Lower lobe of right lung (tissue), 2 donors: ENCODE measurements at places on chromosomes 2 and 18. TPM values are rescaled to one million over a fixed set of nuclear protein-coding genes. Genes with fewer than 3 reads are reported as not detected.
A peak's percentile ranks its signal among the peaks of the same experiment; 100 is the strongest.

Gene RGPD3
- total RNA-seq: 0.21 TPM

Gene RSAD2
- 21.9 TPM for total RNA-seq

Gene SPHKAP
- 0.06 TPM for total RNA-seq

Gene FABP1
- not detected for total RNA-seq

Gene GALR1
- not detected for total RNA-seq

Gene ALKAL2
- total RNA-seq: 6.7 TPM

Gene RAB6C
- not detected for total RNA-seq

Gene HSBP1L1
- total RNA-seq: 46.6 TPM

Gene HADHA
- total RNA-seq: 130 TPM

Gene UGT1A3
- not detected for total RNA-seq

Gene LCLAT1
- total RNA-seq: 13.0 TPM

Gene PCARE
- total RNA-seq: 0.95 TPM

Gene PRKAG3
- not detected for total RNA-seq

Gene CENPO
- total RNA-seq: 5.3 TPM

Gene MC4R
- 0.35 TPM for total RNA-seq

Gene PLCL1
- 6.3 TPM for total RNA-seq

Gene LAMA1
- 0.65 TPM for total RNA-seq

DNA sequence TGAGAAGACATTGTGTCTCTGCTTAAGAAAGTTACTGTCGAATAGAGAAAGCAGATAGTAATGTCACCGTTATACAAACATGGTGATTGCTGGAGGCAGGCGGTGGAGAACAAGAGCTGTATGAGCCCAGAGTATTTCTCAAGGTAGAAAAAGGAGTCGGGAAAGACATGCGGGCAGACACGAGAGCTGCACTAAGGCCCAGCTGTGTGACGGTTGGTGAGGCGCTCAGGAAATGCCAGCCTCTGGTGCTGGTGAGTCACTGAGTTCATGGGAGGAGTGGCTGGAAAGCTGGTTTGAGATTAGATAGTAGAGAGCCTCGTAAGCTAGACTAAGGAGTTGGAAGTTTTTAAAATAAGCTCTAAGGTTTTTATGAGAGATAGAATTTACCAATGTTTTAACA, 390.9 kb upstream of the TRIB2 start:
- no peak for DNase-seq

DNA sequence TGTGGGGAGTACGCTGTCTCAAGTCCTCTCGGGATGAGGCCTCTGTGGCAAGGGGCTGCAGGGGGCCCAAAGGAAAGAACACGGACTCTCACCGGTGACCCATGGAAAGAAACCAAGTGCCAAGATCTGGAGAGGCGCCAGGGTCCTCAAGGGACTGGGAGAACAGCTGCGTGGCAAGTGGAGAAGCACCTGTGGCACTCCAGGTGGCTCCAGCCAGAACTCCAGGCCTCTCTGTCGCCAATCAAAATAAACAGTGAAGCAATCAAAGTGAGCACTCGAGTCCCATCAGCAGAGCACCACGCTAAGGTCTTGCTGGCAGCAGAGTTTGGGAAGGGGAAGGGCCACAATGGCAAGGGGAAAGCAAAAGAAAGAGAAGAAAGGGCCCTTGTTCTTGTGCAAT, 54.7 kb downstream of the BCL2 start:
- DNase-seq: peak; percentile 78

GRCh38 chr2:151357359-151357758, at the start of gene TNFAIP6:
Gene TNFAIP6 (plus strand): TSS chr2:151357592. CDS start chr2:151357667, 75 bp downstream.
- no peak for DNase-seq

DNA sequence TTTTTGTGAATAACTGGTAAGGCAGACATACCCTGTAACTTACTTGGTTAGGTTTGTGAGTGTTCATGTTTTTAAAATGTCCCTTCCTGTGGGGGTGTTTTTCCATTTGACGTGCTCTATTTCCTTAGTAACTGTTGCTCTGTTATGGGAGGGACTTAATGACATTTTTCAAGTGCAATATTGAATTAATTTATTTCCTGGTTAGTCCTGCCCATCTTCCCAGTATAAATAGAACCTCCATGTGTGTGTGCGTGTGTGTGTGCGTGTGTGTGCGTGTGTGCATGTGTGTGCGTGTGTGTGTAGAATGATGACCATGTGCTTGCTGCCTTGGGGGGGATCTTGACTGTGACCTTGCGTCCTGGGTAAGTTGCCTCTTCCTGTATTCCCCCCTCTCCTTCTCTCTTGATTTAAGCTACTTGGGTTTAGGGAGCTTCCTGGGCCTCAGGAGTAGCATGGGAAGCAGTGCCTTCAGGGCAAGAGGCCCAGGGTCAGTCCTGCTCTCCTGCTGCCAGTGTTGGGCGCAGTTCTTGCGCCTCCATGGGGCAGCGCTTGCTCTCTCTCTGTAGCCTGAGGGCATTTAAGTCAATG, 163.9 kb downstream of the LDLRAD4 start:
- DNase-seq: peak; percentile 66

GRCh38 chr2:14635391-14635871, 2.9 kb downstream of the LRATD1 start:
- DNase-seq: peak; percentile 77

DNA sequence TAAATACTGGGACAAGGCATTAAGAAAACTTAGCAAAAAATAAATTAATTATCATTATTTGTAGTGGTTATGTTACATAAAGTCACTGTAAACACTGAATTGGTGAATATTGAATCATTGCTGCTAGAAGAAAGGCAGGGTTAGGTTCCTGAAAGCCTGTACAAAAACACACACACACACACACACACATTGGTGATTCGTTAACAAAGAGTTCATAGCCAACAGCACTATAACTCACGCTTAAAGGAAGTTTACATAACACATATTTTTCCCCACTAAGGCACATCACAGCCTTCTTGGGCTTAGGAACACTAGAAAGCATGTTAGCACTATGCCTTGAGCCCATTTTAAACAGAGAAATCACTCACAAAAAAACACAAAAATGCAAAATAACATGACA, 690.0 kb upstream of the PIK3C3 start:
- DNase-seq: no peak

DNA sequence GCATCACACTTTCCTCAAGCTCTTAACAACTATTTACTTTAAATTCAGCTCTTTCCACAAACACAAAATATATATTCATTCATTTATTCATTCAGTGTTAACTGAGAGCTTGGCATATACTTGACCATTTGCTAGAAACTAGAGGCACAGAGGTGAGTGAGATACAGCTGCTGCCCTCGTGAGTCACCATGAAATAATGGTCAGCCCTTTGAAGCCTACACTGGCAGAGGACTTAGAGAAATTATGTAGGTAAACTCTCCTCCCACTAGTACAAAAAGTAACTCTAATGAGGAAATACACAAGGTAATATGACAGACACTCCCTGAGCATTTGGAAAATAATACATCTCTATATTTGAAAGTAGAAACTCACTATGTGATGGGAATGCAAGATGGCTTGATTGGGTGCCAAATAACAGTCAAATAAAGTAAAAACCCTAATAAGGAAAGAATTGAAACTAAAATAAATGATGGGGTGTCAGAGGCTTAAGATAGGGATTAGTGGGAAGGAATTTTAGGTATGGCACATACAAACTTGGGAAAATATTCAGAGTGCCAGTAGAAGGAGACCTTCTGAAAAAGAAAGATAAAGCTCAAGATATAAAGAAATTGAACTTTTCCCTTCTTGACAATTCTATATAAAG, 61.1 kb downstream of the ANTXR1 start:
- DNase-seq: no peak

GRCh38 chr2:67579216-67579615, 182.1 kb downstream of the ETAA1 start:
- DNase-seq: no peak

DNA sequence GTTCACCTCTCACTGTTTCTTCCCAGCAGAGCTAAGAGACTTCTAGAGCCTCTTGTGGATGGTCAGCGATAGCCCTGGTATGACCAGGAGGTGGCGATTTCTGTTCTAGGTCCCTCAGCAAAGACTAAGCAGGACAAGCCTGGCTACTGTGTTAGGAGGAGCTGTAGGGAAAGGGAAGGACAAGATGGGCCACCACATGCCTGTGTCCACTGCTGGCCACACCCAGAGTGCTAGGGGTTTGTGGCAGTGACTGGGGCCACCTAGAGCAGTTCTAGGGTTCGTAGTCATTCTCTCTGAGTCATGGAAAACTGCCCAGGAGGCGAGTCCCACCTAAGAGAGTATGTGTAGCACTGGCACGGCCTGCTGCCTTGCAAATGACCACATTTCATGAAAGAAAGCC, 179.4 kb downstream of the ALPK2 start:
- DNase-seq: no peak

DNA sequence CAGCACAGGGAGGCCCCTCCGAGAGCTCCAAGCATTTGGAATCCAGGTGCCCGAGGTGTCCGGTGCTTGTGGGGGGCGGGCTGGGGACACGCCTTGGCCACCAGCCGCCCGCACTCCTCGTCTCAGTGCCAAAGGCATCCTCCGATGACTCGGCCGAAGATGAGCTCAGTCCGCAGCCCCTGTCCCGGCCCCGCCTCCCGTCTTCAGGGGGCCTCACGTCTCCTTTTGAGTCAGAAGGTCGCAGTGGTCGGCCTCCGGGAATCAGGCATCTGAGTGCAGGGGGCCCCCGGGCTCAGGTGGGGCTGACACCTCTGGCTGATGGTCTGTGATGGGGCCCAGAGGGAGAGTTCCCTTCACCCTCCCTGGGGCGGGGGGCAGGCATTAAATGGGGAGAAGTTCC, 74.8 kb downstream of the NFATC1 start:
- no peak for DNase-seq

GRCh38 chr2:197128126-197128525, 182.5 kb downstream of the ANKRD44 start:
- no peak for DNase-seq

DNA sequence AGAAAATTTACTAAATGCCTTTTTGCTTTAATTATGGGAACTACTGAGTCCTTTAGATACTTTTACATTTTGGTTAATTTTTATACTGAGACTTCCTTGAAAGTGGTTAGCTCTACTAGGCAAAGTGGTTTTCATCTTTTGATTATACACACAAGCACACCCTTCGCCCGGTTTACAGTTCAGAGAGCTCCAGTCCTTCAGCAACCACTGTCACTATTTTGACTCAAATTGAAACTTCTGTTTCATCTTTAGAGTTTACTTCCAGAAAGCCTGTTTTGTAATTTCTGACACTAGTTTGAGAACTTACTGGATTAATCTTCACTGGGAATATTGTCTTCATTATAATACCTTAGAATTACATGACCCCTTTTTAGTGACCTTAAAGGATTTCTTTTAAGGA, 140.3 kb upstream of the FOSL2 start:
- DNase-seq: no peak

GRCh38 chr18:55763298-55763697, 175.3 kb upstream of the TCF4 start:
- no peak for DNase-seq

GRCh38 chr2:172845028-172845630, 109.5 kb downstream of the RAPGEF4 start:
- no peak for DNase-seq

GRCh38 chr18:8626414-8627106, 17.3 kb downstream of the RAB12 start:
- DNase-seq: no peak

GRCh38 chr2:66437109-66437690, 2.3 kb downstream of the MEIS1 start:
- DNase-seq: no peak

- no peak for DNase-seq
Observed at GRCh38 chr2:28454016-28454930, 41.6 kb upstream of the PLB1 start.

- DNase-seq: no peak
Observed at GRCh38 chr2:41972819-41973218, 75.0 kb upstream of the PKDCC start.

DNA sequence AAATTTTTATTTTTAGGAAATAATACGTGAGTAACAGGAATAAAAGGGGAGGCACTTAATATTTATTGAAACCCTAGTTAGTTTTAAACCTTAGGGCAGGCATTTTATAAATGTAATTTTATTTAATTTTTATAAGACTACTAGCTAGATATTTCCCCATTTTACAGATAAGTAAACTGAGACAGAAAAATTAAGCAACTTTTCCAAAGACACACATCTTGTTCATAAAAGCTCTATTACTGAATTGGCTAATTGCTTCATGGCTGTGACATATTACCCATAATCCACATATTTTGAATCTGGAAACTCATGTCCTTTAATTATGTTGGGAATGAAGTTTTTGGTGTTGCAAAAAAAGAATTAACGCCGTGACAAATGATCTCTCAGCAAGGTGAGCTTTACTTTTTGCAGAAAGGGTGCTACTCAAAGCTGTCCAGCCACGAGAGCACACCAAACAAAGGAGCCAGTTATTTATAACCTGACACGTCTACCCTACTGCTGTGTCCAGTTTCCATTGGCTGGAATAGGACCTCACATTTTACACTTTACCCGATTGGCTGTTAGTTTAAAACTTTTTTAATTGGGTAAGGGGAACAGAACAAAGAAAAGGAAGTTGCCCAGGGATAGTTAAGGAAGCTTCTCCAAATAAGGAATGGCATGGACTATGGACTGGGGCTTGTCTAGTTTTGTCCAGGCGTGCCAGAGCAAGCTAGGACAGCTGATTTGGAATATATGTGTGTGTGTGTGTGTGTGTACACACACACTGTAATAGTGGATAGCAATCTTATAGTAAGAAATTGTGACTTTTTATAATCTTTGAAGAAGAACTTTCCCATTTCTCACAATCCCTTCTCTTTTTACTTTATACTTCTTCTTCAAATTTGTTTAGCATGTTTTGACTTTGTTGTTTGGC, 54.2 kb downstream of the COMMD1 start:
- DNase-seq: no peak

- no peak for DNase-seq
Observed at GRCh38 chr2:23452372-23452771, 67.4 kb downstream of the KLHL29 start.

DNA sequence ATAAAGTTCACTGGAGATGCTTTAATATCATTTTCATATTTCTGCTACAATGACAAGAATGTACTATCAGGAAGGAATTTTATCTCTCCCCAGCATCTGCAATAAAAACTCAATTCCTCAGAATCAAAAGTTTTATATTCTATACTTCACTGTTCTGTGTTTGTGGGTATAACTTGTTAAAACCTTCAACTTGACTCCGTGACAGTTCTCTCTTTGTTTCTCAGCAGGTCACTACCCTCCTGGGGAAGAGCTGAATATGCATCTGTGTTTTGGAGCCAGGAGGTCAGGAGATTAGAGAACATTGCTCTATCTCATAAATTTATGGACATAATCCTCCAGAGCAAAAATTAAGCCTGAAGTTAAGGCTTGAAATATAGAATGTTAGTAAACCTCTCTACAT, 411.4 kb downstream of the TRIB2 start:
- no peak for DNase-seq

DNA sequence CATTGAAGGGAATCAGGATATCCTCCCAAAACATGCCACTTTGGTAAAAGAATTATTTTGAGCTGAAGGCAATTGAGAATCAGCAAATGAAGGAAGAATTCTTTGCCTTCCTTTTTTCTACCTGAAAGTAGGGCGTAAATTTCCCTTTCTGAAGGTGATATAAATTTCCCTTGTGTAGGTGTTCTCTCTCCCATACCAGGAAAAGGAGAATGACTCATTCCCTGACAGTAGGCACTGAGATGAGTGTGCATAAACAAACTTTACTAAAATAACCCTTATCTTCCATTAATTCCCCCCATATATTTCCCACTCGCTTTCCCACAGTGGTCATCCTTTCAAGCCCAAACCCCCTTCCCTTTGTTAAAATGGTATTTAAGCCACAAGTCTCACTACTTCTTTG, 1339.0 kb downstream of the LRP1B start:
- no peak for DNase-seq
